ENCODE measurements at places on chromosomes 12 and 14. TPM values are rescaled to one million over a fixed set of nuclear protein-coding genes. Genes with fewer than 3 reads are reported as not detected.

The GLI1 gene
- total RNA-seq = 15.5 TPM

DNA sequence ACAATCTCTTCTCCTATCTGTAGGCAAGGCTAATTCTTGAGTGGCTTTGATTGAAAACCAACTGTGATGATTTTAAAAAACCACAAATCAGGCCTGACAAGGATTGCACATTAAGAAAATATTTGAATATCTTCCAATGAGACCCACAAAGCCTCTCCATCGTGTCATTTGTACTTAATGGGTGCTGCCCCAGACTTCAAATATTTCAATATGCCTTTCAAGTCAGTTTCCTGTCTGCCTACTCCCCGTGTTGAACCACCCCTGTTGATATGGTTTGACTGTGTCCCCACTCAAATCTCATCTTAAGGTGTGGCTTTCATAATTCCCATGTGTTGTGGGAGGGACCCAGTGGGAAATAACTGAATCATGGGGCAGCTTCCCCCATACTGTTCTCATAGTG is 159.7 kb upstream of the EGLN3 start:
- DNase-seq = no peak

DNA sequence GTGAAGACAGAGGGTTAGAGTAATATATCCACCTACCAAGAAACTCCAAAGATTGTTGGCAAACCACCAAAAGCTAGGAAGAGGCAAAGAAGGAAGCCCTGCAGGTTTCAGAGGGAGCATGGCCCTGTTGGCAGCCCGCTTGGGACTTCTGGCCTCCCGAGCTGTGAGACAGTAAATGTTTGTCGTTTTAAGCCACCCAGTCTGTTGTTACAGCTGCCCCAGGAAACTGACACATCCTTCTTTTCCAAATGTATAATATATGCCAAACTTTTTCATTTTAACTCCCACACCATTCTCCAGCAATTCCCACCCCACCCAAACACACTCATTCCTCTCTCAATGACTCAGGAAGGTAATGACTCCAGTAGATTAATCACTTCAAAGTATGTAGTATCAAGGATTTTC is 74.0 kb downstream of the RPS29 start:
- no peak for DNase-seq

GRCh38 chr14:93999573-93999972 is 2.5 kb downstream of the CCDC197 start:
- DNase-seq = no peak

The SYNDIG1L gene
- 0.94 TPM for total RNA-seq

GRCh38 chr12:120529641-120530417 is 871 bp upstream of the COQ5 start:
- DNase-seq = no peak

GRCh38 chr12:107379852-107380567 is 286.7 kb upstream of the CRY1 start:
- no peak for DNase-seq

DNA sequence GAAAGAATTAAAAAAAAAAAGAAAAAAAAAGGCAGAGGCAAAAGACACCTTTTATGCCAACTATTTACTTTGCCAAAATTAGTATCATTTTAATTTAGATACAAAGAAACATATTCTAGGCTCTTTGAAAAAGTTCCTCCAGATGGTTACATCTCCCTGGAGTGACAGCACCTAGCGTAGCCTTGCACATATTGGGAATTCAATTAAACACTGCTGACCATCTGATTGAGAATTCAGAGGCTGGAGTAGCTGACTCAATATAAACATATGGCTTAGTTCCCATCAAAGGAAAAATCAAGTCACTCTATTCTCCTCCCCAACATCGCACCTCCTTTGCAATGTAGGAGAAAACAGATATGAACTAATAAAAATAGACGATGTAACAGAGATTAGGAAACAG is 36.4 kb downstream of the ANKS1B start:
- DNase-seq = no peak

- DNase-seq = no peak
Observed at GRCh38 chr14:63647696-63648410, 6.2 kb upstream of the WDR89 start.

DNA sequence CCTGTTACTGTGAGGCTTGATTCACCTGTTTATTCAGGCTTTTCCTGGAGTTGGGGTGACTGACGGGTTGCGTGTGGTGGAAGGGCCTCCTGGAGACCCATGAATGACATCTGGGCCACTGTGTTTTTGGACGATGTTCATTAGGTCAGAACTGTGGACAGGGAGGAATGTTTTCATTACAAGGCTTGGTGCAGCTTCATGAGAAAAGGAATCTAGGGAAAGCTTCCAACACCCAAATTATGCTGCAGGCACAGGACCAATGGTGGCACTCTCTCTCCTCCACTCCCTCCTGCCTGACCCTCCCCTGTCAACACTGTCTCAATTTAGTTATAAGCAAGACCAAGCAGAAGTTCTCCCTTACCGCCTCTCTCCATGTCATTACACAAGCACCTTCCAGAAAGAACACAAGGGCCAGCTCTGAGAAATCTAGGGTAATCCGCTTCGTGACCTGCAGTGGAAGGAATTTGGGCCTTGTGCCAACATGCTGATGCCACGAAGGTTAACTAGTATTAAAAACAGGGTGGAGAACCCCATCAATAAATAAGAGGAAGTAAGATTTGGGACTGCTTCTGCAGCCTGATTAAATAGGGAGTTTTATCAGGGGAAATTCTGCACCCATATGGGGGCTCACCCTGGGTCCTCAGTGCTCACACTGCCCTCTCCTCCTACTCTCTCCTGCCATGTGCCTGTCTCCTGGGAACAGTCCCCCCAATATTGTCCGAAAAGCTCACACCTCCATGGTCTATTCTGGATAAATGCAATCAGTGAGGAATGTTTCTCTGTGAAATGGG is 200.3 kb downstream of the KTN1 start:
- peak; percentile 76 for DNase-seq

GRCh38 chr12:32997471-32997870 is 100.9 kb upstream of the PKP2 start:
- no peak for DNase-seq

DNA sequence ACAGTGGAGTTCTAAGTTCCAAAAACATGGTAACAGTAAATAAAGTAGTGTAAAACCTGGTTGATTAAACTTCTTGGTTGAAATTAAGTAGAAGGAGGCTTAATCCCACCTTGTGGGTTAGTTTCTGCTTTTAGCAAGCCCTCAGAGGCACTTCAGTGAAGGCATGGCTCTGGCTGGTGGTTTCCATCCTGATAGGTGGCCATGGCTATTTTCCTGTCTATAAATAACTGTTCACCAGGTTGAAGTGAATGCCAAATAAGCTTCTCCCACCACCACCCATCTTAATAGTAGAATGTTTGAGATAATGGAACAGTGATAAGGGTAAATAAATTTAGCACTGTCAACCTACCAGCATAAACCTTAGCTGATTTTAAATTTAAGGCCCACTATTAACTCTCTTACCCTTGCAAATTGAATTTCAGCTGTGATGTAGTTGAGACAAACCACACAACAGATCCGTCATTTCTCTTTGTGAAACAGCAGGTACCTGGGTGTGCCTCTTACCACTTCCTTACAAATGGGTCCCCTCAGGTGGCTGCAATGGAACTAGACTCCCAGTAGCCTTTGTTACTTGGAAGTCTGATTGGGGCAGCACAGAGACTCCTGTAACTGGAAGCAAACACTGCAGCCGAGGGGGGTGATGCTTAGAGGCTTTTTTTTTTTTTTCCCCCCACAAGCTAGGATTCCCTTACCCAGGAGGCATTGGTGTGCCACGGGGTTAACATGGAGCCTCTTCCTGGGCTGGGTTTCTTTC is 41.4 kb downstream of the DAAM1 start:
- no peak for DNase-seq

- DNase-seq = no peak
Observed at GRCh38 chr14:22752422-22752821, 14.1 kb upstream of the OXA1L start.

DNA sequence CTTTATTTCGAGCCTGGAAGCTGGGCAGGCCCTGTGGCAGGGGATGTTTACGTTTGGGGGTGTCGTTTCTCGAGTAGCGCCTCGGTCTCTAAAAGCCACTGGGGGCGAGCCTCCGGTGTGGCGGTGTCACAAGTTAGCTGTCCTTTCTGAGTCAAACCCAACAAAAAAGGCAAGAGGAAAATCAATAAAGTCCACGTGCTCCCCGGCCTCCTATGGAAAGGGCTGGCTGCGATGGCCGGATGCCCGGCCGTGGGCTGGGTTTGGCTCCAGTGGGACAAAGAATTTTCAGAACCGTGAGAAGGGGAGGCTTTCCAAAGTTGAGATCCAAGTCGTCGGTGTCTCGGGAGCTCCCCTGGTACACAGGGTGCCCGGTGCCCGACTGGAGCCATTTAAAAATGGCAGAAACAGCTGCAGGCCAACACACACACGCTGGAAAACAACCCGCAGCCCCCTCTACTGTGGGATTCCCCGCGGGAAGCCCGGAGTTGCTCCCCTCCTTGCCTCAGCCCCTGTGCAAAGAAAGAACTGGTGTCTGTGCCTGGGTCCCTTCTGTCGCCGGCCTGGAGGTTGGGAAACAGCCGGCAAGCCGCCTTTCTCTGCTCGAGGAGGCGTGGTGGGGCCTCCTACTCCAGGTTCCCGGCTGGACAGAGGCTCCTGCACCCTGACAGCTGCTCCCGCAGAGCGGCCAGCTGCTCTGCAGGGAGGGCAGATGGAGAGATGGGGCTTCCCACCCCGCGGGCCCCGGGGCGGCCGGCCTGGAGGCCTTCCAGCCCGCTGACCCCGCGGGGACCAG is 1.9 kb downstream of the BCL7A start:
- DNase-seq = peak; percentile 93

The ITGB7 gene
- 5.8 TPM for total RNA-seq

- no peak for DNase-seq
Observed at GRCh38 chr12:126353604-126354003, 1288.4 kb downstream of the AACS start.

GRCh38 chr14:64671591-64671990 is 32.6 kb upstream of the PLEKHG3 start:
- DNase-seq = no peak

DNA sequence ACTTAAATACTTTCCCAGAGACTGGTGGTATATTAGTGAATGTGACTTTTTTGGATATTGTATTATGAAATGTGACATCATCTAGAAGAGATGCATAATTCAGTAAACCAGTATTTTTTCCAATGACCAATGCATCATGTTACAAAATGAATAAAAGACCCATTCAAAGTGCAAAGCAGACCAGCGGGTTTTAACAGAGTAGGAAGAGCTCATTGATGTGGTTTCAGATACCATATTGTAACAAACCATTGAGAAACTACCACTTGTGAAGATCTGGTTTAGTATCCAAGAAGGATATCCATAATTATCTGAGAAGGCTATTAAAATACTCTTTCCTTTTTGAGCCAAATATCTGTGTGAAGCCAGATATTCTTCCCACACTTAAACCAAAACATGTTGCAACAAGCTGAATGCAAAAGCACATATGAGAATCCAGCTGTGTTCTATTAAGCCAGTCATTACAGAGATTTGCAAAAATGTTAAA is 47.7 kb downstream of the MVK start:
- DNase-seq = no peak

The TOMM20L gene
- total RNA-seq = not detected

DNA sequence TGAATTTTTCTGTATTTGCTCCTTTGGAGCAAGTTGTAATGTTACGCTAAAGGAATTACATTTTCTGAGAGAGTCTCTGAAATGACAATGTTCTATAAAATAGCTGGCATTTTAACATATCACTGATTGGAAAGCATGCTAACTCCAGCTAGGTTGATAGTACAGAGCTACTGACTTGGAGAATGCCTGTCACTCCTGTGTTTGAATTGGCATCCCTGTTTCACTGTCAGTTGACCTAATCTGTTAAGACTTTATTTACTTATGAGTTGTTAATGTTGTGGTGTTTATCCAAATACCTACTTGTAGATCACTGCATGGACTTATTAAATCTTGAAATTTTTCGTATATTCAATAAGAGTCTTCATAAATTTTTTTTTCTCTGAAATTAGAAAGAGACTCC is 33.6 kb downstream of the HCFC2 start:
- DNase-seq = no peak

DNA sequence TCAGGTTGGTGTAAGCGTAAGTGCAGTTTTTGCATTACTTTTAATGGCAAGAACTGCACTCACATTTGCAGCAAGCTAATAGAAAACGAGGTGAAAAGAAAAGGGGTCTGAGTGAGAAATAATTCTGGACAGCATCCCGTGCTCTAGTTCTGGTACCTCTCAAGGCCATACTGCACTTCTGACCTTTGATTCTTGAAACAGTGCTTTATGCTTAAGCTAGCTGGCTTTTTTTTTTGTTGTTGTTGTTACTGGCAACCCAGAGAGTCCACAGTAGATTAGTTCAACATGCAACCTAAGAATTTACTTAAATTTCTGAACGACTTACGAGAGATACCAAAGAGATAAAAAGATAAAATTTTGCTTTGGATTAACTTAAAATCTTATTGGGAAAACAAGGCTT is 75.2 kb upstream of the PRKD1 start:
- no peak for DNase-seq

GRCh38 chr12:26621932-26622331 is 211.1 kb downstream of the ITPR2 start:
- no peak for DNase-seq

DNA sequence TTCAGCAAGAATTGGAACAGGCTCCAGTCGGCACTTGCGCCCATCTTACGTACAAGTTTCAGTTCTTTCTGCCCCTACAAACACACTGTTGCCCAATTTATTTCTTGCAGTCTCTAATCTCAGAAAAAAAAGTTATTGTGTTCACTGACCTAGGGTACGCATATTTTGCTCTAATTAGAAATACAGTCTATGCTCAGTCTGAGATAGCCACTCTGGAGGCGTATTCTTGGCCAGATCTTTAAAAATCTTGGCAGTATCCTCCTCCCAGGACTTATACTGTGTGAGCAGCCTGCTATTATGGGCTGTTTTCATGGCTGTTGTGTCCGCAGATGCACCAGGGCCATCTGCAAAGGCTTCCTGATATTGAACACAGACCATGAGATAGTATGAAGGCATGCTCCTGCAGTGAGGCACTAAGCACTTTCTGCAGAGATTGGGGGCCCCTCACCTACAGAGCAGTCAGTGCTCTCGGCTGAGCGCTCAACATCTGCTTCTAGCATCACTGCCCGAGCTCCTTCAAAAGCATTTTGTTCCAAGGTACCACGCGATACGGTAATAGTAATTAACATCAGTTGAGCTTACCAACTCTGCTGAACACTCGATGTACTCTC is 57.9 kb downstream of the PPM1H start:
- no peak for DNase-seq

The NGB gene
- not detected for total RNA-seq

- no peak for DNase-seq
Observed at GRCh38 chr14:95359994-95360826, 40.5 kb upstream of the CLMN start.

The CCDC177 gene
- total RNA-seq = not detected

- no peak for DNase-seq
Observed at GRCh38 chr12:53743266-53744129, 8.3 kb downstream of the CISTR start.

The PCNX1 gene
- 96.4 TPM for total RNA-seq
